Fibroblast of the aortic adventitia (primary cell): ENCODE measurements at places on chromosomes 5 and 9. TPM values are rescaled to one million over a fixed set of nuclear protein-coding genes. Genes with fewer than 3 reads are reported as not detected.

The FGF10 gene
- 0.16 and 1.2 TPM in 2 replicates for total RNA-seq

The SLC34A3 gene
- total RNA-seq, result not detected in 2 replicates

The CLIC3 gene
- 4.3 and 5.2 TPM in 2 replicates for total RNA-seq

The SLC12A2 gene
- total RNA-seq, result 51.9 and 53.1 TPM in 2 replicates

The FASTKD3 gene
- total RNA-seq, result 5.4 and 12.1 TPM in 2 replicates

The TXNDC8 gene
- total RNA-seq, result not detected in 2 replicates

The TMEM215 gene
- total RNA-seq, result not detected in 2 replicates

The DMGDH gene
- total RNA-seq, result 4.2 and 7.3 TPM in 2 replicates

The TTC23L gene
- 0.36 TPM in 1 of 2 replicates, not detected in the other for total RNA-seq
